ENCODE measurements at places on chromosomes 1 and 21.

GRCh38 chr1:235946571-235946981 is 79.9 kb upstream of the LYST start:
- no peak for DNase-seq

- no peak for DNase-seq
Measured at GRCh38 chr1:160952129-160952510, 2.5 kb downstream of the ITLN2 start.

DNA sequence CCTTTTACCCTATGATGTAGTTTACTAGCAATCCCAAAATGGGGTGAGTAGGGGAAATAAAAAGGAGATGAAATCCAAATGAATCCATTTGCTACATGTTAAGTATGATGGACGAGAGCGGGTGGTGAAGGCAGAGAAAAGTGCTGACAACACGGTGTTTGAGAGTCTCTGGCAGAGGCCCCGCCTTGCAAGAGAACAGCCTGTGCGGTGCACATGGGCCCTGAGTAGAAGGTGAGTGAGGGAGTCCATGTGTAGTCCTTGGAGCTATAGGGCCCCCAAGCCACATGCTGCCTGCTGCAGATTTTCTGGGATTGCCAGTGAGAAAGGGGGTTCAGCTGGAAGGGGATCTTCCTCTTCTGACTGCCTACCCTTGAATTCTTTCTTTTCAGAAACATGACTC is 177.1 kb downstream of the TNR start:
- DNase-seq = no peak

DNA sequence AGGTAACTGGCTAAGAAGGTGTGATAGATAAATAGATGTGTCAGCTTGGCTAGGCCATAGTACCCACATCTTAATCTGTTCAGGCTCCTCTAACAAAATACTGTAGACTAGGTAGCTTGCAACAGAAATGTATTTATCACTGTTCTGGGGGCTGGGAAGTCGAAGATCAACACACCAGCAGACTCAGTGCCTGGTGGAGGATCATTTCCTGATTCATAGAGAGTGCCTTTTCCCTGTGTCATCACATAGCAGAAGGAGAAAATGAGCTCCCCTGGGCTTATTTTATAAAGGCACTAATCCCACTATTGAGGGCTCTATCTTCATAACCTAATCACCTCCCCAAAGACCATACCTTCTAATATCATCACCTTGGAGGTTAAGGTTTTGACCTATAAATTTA is 532.7 kb upstream of the OLFM3 start:
- no peak for DNase-seq

GRCh38 chr21:46569081-46569480 is 35.8 kb downstream of the S100B start:
- DNase-seq = no peak

GRCh38 chr21:46069166-46069565 is 28.7 kb upstream of the COL6A2 start:
- DNase-seq = no peak

GRCh38 chr1:2476061-2476999 is at the start of gene PLCH2:
TSS of gene PLCH2 (plus strand) at chr1:2476289. CDS start at chr1:2476589, 300 bp downstream.
- DNase-seq = no peak

GRCh38 chr1:3457910-3458883 is 3.7 kb downstream of the ARHGEF16 start:
- no peak for DNase-seq

DNA sequence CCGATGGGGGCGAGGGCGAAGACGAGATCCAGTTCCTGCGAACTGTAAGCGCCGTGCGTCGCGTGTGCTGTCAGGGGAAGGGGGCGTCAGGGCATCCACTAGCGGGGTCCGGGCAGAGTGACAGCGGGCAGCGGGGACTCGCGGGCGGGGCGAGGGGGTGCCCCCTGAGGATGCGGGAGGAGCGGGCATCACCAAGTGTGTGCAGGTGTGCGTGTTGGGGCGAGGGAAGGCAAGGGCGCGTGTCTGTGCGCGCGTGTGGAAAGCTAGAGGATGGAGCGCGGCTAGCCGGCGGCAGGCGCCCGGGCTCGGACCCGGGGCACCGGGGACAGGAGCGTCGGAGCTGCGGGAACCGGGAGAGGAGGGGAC is 525 bp downstream of the RYR2 start:
- DNase-seq = no peak

- DNase-seq = no peak
Measured at GRCh38 chr1:160257411-160258015, 4.8 kb downstream of the DCAF8 start.

GRCh38 chr1:80441664-80442063 is 1359.1 kb upstream of the ADGRL2 start:
- DNase-seq = no peak

DNA sequence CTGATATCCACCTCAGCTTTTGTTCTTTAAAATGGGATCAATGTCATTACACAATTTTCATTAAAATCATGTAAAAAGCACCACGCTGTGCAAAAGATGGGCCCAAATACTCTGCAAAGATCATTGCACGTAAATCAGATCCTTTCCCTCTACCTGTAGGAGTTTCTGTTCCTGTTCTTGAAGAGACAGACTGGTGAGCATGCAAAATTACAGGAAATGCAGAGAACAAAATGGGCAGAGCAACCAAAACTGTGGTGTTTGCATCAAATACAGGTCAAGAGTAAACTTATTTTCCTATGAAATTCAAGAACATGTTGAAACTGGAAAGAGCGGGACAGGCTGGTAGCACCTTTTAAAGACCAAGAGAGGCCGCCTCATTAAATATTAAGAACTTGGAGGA is 294.9 kb upstream of the ADGRL2 start:
- no peak for DNase-seq

DNA sequence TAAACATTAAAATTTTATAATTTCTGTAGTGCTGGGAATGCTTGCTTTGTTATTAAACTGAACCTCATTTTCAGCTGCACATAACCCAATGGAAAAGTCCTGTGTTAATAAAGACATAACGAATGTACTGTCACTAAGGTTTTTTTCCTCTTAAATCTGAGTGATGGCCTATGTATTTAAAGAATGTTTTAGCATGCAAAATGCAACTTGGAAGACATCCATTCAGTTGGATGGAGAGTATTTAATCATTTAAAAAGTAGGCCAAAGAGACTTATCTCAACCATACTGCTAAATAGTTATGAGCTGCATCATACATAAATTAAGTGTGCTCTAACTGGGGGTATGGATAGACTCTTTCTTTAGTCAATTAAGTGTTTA is 48.5 kb downstream of the RWDD3 start:
- DNase-seq = no peak

DNA sequence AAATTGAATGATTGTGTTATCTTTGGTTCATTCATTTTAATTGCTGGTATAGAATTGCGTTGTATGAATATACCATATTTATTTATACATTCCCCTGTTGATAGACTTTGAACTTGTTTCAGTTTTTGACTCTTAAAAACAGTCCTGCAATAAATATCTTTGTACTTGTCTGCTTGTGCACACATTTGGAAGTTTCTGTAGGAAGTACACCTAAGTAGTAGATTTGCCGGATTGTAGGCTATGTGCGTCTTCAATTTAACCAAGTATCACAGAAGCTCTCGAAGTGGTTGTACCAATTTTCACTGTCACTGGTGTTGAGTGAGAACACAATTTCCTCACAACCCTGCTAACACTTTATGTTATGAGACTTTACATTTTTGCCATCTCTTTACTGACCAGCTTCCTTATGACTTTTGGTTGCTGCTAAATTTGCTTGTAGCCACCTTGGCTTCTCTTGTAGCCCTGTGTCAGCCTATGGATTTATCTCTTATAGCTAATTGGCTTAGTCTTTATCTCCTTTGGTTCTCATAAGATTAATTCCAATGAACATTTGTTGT is 2.2 kb downstream of the TTC3 start:
- no peak for DNase-seq

- DNase-seq = no peak
Measured at GRCh38 chr1:107835151-107835670, 129.8 kb downstream of the VAV3 start.

DNA sequence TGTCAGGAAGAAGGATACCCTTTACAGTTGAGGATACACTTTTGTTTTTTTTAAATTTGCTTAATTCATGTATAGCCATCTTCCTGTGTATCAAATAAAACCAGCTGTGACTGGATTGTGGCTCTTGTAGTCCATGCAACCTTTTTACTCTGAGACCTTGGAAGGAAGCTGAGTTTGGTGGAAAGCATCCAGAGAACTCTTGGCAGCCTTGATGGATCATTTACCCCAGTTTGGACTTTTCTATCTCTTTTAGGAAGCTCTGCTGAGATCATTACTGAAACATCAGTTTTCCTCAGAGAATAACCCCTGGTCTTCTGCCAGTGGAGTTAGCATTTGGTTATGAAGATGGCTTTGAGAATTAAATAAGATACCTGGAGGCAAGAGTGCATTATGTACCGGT is 21.2 kb upstream of the APOBEC4 start:
- no peak for DNase-seq

- no peak for DNase-seq
Measured at GRCh38 chr1:2184531-2184930, 10.0 kb downstream of the FAAP20 start.

GRCh38 chr1:18079941-18080735 is 27.5 kb upstream of the IGSF21 start:
- DNase-seq = no peak

DNA sequence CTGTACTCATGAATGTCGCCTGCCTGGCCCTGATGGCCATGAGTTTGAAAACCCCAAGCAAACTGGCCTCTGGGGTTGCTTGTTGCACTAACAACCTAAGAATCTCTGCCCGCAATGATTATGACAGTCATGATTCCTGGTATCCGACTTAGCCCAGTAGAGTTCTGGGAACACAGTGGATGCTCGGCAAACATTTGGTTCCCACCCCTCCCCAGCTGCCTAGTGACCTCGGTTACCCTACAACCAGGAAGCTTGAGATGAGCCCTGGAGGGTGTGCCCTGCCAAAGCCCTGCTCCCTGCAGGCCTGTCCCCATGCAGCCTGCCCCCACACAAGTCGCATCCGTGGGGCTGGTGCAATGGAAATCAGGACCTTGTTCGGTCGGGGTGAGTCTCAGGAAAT is 76.0 kb upstream of the ZBTB40 start:
- DNase-seq = no peak

GRCh38 chr1:246705368-246705767 is 18.8 kb upstream of the SCCPDH start:
- DNase-seq = no peak

DNA sequence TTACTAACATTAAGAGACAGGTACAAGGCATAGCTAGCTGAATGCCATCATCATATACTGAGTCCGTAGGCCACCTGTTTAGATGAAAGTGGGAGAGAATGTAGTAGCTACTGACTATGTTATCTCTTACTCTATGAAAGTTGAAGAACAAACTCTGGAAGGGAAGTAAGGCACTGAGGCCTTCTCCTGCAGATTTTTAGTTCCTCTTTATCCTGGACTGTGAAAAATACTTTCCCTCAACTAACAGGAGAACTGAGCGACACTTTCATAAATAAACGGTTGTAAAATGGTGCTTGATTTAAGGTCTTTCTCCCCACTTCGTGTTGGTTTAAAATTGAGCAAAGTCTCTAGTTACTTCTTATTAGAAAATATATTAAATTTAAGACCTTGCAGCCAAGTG is 101.9 kb downstream of the FNBP1L start:
- no peak for DNase-seq

GRCh38 chr21:42158846-42159245 is 60.1 kb upstream of the ABCG1 start:
- DNase-seq = no peak

GRCh38 chr1:151718011-151718431 is 1.4 kb upstream of the CELF3 start:
- no peak for DNase-seq

DNA sequence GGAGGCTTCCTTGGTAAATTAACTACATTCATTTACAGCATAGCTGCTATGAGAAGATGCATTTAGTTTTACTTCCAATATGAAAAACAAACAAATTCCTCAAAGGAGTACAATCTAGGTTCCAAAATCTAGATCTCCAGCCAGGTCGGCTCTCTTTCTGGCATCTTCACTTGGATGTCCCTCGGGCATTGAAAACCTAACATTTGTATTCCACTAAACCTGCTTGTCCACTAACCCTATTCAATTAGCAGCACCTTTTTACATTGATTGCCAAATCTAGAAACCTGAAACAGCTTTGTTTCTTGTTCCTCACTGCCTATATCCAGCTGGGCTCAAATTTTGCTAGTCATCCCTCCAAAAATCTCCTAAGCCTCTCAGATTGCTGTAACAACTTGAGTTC is 14.3 kb upstream of the CXADR start:
- no peak for DNase-seq

- peak; percentile 92 for DNase-seq
Measured at GRCh38 chr21:33947451-33948095, 32.0 kb upstream of the ATP5PO start.

DNA sequence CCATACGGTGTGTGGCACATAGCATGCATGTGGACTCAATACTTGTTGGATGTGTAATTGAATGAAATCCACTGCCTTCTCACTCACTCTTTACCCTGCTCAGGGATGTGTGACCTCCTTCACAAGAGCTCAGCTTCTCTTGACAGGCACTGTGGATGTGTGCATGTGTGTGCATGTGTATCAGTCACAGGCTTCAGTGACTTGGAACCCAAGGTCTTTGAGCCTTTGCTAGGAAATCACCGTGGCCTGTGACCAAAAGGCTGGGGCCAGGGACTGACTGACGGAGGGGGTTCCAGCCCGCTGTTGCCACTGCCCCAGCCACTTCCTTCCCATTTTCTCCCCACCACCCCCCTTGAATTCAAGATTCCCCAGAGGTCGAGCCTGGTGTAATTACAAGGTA is 144.4 kb upstream of the POU3F1 start:
- no peak for DNase-seq

GRCh38 chr1:7960867-7961215 is 670 bp upstream of the PARK7 start:
- no peak for DNase-seq

- DNase-seq = no peak
Measured at GRCh38 chr1:198638894-198639635, at the start of gene PTPRC. TSS of gene PTPRC (plus strand) at chr1:198639040. CDS start at chr1:198639269, 229 bp downstream.

GRCh38 chr1:112673592-112674439 is 643 bp upstream of the MOV10 start:
- DNase-seq = peak; percentile 16

DNA sequence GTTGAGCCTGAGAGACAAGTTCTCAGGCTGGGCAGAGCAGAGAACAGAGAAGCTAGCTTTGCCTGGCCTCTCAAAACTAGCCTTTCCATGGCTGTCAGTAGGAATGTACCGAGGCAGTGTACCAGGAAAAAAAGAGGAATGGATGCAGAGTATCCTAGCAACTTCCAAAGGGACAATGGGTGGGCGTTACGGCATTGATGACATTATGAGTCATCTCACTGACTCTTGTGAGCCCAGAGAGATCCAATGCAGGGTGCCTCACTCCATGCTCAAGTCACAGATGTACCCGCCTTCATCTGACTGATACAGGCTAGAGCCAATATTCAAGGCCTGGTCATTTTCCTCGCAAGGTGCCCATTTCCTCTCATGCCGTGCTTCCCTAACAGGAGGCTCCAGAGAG is 51.4 kb upstream of the C8B start:
- no peak for DNase-seq

GRCh38 chr1:199279872-199280645 is 641.2 kb downstream of the PTPRC start:
- DNase-seq = peak; percentile 35

GRCh38 chr1:241652012-241652411 is at the start of gene WDR64:
TSS of gene WDR64 (plus strand) at chr1:241652281. CDS start at chr1:241652485, 204 bp downstream.
- no peak for DNase-seq

GRCh38 chr21:46130831-46131587 is 24.4 kb downstream of the FTCD start:
- no peak for DNase-seq

GRCh38 chr1:207470927-207471326 is 16.8 kb downstream of the CR2 start:
- DNase-seq = peak; percentile 10

- DNase-seq = no peak
Measured at GRCh38 chr1:224292419-224292818, 37.6 kb downstream of the NVL start.
